Natural killer cell (primary cell): ENCODE measurements at places on chromosomes 2 and 18.

DNA sequence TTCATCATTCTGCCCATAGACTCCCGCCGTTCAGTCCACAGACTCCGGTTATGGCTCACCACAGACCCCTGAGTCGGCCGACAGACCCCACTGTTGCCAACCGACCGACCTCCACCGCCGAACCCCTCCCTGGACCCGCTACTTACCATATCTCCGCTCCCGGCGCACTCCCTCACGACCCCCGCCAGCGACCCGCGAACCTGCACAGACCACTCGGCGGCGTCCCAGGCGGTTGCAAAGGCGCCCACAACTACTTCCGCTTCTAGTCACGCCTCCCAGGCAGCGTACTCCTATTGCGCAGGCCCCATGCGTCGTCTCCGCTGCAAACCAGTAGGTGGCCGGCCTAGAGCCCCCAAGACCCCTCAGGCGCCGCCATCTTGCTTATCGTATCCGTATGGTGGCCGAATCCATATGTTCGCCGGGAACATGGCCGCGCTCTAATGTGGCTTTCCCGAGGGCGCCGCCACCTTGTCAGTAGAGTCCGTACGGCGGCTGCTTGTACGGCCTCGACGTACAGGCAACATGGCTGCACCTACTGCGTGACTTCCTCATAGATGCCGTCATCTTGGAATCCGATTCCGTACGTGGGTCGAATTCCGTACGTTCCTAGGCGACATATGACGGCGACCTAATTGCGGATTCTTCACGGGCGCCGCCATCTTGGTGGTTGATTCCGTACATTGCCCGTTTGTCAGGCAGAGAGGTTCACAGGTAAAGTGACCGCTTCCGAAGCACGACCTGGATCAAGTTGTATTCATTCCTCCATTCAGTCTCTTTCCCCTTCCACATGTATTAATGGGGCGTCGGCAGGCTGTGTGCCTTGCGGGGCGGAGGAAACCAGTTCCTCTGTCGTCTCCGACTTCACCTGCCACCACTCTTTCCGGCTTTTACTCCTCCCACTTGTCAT is at the start of gene CXXC1:
Gene CXXC1 (minus strand): TSS at position 252 of the 907 bp plus-strand sequence. CDS start 103 bp downstream, at position 149.
- peak within 1 kb of the TSS; percentile 93 for H3K27ac ChIP-seq
- H3K36me3 ChIP-seq, result peaks cover 19% of the 10 kb centered on the region
- peak within 1 kb of the TSS; percentile 87 for H3K4me3 ChIP-seq
- no peaks in the 10 kb centered on the region for H3K27me3 ChIP-seq
- DNase-seq, result peak; percentile 99

- no peak for DNase-seq
- no peaks in the 10 kb centered on the region for H3K4me1 ChIP-seq
- no peaks in the 10 kb centered on the region for H3K27me3 ChIP-seq
- no peaks in the 10 kb centered on the region for H3K36me3 ChIP-seq
- no peak overlapping the region for H3K27ac ChIP-seq
These were observed 109.6 kb upstream of the CYRIA start for GRCh38 chr2:16774980-16775898.

DNA sequence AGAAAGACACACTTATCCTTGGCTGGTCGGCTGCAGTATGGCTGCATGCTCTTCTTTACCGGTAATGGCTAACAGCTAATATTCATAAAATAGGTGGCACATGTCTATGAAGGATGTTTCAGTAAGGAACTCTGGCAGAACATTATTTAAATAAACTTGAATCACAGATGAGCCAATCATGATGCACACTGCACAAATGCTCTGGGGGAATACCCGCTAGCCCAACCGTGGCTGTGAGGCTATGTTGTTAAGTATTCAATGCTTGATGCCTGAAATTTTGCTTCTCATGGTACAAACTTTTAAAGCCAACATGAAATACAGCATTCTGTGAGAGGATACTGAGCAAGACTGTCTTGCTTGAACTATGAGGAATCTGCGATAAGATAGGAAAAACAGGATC is 505.8 kb downstream of the ZEB2 start:
- no peak overlapping the region for H3K27ac ChIP-seq
- no peaks in the 10 kb centered on the region for H3K4me1 ChIP-seq
- H3K4me3 ChIP-seq, result no peak overlapping the region
- H3K27me3 ChIP-seq, result no peaks in the 10 kb centered on the region
- H3K36me3 ChIP-seq, result no peaks in the 10 kb centered on the region
- DNase-seq, result no peak

DNA sequence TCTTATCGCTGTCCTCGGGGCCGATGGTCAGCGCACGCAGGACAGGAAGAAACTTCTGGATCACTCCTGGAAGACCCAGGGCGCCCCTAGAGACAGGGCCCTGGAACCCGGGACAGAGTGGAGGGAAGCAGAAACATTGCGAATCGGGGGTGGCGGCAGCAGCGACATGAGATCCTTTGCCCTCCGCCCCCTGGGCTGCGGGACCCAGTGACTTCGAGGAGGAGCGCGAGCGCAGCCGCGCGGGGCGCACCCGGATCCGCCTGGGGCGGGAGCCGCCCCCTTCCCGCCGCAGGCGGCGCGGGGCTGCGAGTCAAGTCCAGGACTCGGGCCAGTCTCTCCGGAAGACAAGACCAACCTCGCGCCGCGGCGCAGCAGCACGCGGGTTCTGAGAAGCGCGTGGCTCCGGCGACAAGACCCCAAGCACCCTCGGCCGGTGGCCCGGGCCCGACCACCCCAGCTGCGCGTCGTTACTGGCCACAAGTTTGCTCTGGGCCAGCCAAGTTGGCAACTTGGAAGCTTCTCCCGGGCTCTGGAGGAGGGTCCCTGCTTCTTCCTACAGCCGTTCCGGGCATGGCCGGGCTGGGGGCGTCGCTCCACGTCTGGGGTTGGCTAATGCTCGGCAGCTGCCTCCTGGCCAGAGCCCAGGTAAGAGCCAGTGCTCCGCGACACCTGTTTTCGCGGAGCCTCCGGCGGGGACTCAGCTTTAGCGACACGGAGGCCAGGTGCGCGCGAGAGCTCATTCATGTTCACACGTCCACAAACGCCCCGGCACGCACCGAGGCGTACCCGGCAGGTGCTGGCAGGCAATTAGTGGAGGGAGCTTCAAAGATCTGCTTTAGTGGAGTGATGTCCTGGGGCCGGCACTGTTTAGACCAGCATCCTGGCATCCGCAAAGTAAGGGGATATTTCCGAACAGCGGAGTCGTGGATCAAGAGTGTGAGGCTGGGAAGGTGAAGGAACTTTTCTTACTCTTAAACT is at the start of gene PTH2R:
Gene PTH2R (plus strand): TSS at position 319 of the 978 bp plus-strand sequence. CDS start 252 bp downstream, at position 571.
- H3K4me3 ChIP-seq, result no peak within 1 kb of the TSS
- H3K36me3 ChIP-seq, result no peaks in the 10 kb centered on the region
- H3K4me1 ChIP-seq, result no peaks in the 10 kb centered on the region
- peaks cover 20% of the 10 kb centered on the region for H3K27me3 ChIP-seq
- no peak for DNase-seq
- H3K27ac ChIP-seq, result no peak within 1 kb of the TSS

- no peaks in the 10 kb centered on the region for H3K27me3 ChIP-seq
- no peak overlapping the region for H3K4me3 ChIP-seq
- peaks cover 12% of the 10 kb centered on the region for H3K4me1 ChIP-seq
- H3K27ac ChIP-seq, result no peak overlapping the region
- DNase-seq, result no peak
These were observed 114.7 kb downstream of the SH3RF3 start for GRCh38 chr2:109243526-109244303.

- DNase-seq, result no peak
- no peaks in the 10 kb centered on the region for H3K27me3 ChIP-seq
- H3K4me1 ChIP-seq, result peaks cover 6% of the 10 kb centered on the region
- no peak overlapping the region for H3K27ac ChIP-seq
- no peaks in the 10 kb centered on the region for H3K36me3 ChIP-seq
These were observed 49.7 kb downstream of the RASGRP3 start for GRCh38 chr2:33526132-33526531.

- DNase-seq, result no peak
- no peaks in the 10 kb centered on the region for H3K27me3 ChIP-seq
- H3K4me3 ChIP-seq, result no peak overlapping the region
- H3K27ac ChIP-seq, result no peak overlapping the region
These were observed 131.8 kb downstream of the ZAP70 start for GRCh38 chr2:97845133-97845532.

GRCh38 chr2:219404291-219404910 is 13.8 kb upstream of the DES start:
- DNase-seq, result no peak
- no peaks in the 10 kb centered on the region for H3K36me3 ChIP-seq
- no peak overlapping the region for H3K27ac ChIP-seq
- H3K4me3 ChIP-seq, result no peak overlapping the region
- no peaks in the 10 kb centered on the region for H3K4me1 ChIP-seq
- H3K27me3 ChIP-seq, result no peaks in the 10 kb centered on the region

GRCh38 chr2:25411753-25412152 is 70.0 kb upstream of the DNMT3A start:
- H3K27me3 ChIP-seq, result no peaks in the 10 kb centered on the region
- no peaks in the 10 kb centered on the region for H3K36me3 ChIP-seq
- H3K27ac ChIP-seq, result no peak overlapping the region
- H3K4me3 ChIP-seq, result no peak overlapping the region
- DNase-seq, result no peak

GRCh38 chr2:73896362-73897239 is 3.8 kb downstream of the ACTG2 start:
- peaks cover 22% of the 10 kb centered on the region for H3K4me1 ChIP-seq
- H3K27ac ChIP-seq, result peak overlapping the region; percentile 79
- DNase-seq, result peak; percentile 25
- H3K4me3 ChIP-seq, result no peak overlapping the region

GRCh38 chr2:190103144-190103543 is 40.6 kb upstream of the MSTN start:
- no peak for DNase-seq
- no peaks in the 10 kb centered on the region for H3K4me1 ChIP-seq
- H3K4me3 ChIP-seq, result no peak overlapping the region

- peak; percentile 62 for DNase-seq
- no peaks in the 10 kb centered on the region for H3K36me3 ChIP-seq
- peak overlapping the region; percentile 56 for H3K4me3 ChIP-seq
- peaks cover 29% of the 10 kb centered on the region for H3K4me1 ChIP-seq
- peaks cover 10% of the 10 kb centered on the region for H3K27me3 ChIP-seq
These were observed 2.1 kb downstream of the HK2 start for GRCh38 chr2:74835831-74836674.

DNA sequence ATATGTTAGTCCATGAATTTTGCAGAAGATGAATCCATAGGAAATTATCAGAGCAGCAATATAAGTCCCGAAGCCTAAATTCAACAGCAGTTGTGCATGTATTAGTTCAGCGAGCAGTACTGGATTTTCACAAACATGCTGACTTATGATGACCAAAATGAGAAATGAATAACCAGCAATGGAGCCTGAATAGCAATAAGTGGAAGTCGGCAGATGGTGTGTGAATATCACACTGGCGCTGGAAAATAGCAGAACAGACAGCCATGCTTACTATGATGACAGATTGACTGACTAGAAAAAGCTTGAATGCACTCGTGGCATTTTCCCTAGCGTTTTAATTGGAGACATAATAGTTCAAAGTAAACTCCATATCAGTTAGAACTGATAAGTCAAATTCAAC is 1114.5 kb downstream of the DSC3 start:
- H3K27me3 ChIP-seq, result no peaks in the 10 kb centered on the region
- H3K4me1 ChIP-seq, result no peaks in the 10 kb centered on the region
- DNase-seq, result no peak

GRCh38 chr2:11303290-11304013 is 41.0 kb downstream of the ROCK2 start:
- no peak overlapping the region for H3K4me3 ChIP-seq
- H3K4me1 ChIP-seq, result no peaks in the 10 kb centered on the region
- H3K27ac ChIP-seq, result no peak overlapping the region

DNA sequence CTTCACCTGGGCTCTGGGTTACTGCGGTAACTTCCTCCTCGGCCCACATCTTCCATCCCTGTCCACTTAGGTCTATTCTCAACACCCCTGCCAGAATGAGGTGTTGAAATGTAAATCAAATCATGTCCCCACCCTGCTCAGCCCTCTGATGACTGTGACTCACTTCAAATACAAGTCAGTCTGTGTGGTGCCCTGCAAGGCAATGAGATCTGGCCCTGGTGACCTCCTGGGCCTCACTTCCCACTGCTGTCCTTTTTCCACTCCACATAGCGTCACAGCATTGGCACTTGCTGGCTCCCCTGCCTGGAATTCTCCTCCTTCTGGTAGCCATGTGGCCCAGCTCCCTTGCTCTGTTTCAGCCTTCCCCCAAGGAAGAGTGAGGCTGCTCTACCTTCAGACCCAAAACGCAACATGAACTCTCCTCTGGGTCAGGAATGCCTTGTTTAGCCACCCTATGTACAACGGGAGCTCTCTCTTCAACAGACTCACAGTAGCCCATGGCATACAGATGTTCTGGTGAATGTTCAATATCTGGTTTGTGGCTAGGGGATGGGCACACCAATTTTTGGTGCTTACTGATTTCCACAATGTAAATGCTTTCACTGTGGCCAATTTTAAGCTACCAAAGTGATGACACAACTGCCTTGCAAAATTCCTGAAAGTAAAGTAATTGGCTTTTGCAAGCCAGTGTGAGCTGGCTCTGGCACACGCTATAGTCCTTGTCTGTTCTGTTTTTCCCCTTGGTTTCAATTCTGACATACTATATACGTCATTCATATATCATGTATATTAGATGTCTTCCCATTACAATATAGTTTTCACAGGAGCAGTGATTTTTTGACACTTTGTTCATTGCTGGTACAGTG is 550.3 kb upstream of the HS6ST1 start:
- no peaks in the 10 kb centered on the region for H3K27me3 ChIP-seq
- DNase-seq, result no peak
- no peaks in the 10 kb centered on the region for H3K4me1 ChIP-seq
- H3K36me3 ChIP-seq, result no peaks in the 10 kb centered on the region

- no peaks in the 10 kb centered on the region for H3K4me1 ChIP-seq
- no peaks in the 10 kb centered on the region for H3K27me3 ChIP-seq
- H3K36me3 ChIP-seq, result no peaks in the 10 kb centered on the region
- no peak overlapping the region for H3K4me3 ChIP-seq
These were observed 181.5 kb downstream of the NAPG start for GRCh38 chr18:10707294-10707693.

DNA sequence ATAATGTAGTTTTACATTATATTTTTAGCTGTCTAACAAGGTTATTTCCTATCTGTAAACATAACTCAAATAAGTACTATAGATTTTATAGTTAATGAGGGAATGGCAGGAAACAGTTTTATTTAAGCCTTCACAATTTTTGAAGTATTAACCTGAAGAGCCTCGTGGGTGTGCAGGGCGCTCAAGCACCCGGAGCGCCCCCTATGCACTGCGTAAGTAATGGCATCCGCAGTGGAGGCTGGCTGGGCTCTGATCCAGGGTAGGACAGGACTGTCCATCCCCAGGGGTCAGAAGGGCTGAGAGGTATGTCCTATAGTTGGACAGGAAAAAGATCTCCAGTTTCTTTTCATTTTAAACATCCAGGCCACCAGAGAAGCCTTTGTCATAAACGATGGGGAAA is 8.2 kb upstream of the GBX2 start:
- H3K27ac ChIP-seq, result no peak overlapping the region
- peaks cover 43% of the 10 kb centered on the region for H3K27me3 ChIP-seq
- H3K4me1 ChIP-seq, result peaks cover 13% of the 10 kb centered on the region
- H3K4me3 ChIP-seq, result no peak overlapping the region
- DNase-seq, result peak; percentile 28

GRCh38 chr18:79927607-79928562 is 23.6 kb downstream of the SLC66A2 start:
- peak; percentile 14 for DNase-seq
- no peaks in the 10 kb centered on the region for H3K27me3 ChIP-seq
- no peak overlapping the region for H3K27ac ChIP-seq
- H3K4me1 ChIP-seq, result no peaks in the 10 kb centered on the region
- H3K36me3 ChIP-seq, result peaks cover 7% of the 10 kb centered on the region
